Endodermal cell (in vitro differentiated cells): ENCODE measurements at places on chromosomes 6 and 20.
A peak's percentile ranks its signal among the peaks of the same experiment; 100 is the strongest.

DNA sequence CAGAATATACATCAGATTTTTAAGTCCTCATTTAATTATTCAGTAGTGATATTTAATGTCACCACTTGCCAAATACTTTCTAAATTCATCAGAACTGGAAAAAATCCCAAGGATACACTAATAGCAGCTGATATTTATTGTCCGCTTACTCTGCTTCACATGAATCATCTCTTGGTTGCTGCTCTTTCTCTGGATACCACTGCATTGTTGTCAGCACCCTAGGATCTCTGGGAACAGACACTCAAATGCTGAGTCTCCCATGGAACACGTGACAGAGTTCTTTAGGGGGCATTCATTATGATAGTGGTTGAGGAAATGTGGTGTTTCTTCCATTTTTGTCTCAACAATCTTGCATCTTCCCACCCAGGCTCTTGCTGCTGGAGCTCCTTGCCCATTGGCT, 318.0 kb downstream of the RFPL4B start:
- DNase-seq: no peak

DNA sequence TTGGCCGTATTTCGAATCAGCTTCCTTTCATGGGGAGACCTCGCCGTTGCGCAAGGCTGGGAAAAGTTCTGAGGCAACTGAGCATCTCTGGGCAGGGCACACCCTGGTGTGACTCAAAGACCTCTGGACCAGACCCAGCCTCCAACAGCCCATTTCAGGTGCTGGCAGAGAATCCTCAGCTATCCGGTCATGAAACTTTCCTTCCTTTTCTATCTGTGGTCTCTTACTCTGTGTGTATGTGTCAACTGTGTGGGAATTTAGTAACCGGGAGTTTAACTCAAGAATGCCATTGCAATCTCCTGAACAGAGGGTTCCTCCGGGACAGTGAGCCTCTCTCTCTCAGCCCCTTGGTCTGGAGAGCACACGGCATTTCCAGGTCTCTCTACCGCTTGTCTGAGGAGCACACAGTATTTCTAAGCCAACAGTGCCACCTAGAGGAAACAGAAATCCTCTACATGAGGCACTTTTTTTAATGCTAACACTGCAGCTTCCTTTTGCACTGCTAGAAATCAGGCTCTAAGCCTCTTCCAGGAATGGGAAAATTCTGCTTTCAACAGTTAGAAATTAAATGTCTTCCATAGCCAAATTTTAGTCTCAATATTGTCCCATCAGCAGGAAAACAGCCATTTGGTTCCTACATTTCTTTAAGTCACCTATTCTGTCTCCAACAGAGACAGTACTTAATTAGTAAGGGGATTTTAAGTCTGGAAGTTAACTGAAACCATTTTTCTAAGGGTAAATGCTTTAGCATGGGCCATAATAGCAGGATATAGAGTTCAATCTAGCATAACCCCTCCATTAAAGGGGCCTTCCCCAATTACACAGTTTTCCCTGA, 32.7 kb downstream of the PLN start:
- DNase-seq: peak; percentile 78

- DNase-seq: peak; percentile 44
Measured at GRCh38 chr6:3222506-3223038, 4.9 kb downstream of the TUBB2B start.

DNA sequence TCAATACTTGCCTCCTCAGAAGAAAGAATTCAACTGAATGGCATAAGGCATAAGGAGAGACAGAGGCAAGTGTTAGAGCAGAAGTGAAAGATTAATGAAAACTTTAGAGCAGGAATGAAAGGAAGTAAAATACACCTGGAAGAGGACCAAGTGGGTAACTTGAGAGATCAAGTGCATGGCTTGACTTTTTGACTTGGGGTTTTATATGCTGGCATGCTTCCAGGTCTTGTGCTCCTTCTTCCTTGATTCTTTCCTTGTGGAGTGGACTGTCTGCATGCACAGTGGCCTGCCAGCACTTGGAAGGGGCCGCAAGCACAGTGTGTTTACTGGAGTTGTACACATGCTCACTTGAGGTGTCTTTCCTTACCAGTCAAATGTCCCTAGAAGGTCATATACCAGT, 222.1 kb upstream of the UFL1 start:
- no peak for DNase-seq

GRCh38 chr6:27562027-27562410, 89.1 kb upstream of the ZNF184 start:
- no peak for DNase-seq

DNA sequence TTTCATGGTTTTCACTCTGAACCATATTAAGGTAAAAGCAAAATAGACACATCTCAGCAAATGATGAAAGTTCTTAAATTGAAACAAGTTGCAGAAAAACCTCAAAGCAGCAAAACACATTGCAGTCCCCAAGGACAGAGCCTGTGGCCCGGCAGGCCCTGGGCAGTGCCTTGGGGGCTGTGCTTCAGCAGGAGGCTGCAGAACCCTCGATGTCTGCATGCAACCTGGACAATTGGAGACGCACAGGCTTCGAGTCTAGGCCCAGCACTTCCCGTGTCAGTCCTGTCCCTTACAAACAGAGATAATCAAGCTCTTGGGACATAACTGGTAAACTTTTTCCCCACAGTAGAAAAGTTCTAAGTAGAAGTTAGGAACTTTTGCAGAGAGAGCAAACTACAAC, 9.2 kb downstream of the PYGB start:
- DNase-seq: peak; percentile 30

- no peak for DNase-seq
Measured at GRCh38 chr20:42567409-42567808, 622.3 kb downstream of the PTPRT start.

DNA sequence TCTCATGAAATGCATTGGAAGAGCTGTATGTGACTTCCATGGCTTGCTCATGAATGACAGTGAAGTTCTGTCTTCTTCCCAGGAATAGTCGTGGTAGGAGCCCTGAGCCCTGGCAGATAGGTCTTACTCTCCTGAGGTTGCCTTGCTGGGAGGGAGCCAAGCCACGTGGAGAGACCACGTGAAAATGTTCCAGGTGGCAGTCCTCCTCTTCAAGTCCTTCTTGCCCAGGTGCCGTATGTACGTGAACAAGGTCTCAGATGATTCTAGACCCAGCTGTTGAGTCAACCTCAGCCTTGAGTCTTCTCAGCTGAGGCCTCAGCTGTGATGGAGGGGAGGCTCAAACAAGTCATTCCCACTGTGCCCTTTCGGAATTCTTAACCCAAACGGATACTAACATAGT, 192.4 kb upstream of the PRDM1 start:
- no peak for DNase-seq

GRCh38 chr6:105135056-105135455, 44.8 kb downstream of the POPDC3 start:
- DNase-seq: peak; percentile 50

DNA sequence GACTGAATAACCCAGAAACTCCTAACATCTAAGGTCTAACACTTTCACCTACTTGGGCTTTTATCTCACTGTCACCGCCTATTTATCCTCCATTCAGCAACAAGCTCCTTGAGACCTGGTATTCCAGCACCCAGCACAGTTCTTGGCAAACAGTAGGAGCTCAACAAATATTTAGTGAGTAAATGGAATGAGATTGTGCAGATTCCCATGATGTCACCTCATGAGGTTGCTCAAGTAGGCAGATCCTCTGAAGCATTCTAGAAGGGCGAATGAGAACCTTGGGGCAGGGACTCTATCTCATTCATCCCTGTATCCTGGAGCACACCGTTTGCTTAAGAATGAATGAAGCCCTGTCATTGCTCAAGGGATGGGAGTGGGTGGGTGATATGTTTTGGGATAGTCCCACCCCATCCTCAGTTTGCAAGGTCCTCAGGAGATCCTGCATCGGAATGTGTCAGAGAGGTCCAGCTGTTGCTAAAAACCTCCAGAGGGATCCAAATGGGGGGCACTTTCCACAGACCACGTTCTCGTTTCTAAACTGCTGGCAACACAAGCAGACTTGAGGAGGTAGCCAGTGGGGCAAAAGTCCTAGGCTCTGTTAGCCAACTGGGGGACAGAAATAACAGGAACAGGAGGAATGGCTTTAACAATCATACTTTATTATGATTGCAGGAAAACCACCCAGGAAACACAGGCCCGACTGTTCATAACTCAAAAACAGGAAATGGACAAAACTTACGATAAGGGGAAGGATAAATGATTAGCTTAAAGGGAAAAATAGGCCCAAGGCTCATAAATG, 42.0 kb downstream of the EDN1 start:
- DNase-seq: peak; percentile 64

DNA sequence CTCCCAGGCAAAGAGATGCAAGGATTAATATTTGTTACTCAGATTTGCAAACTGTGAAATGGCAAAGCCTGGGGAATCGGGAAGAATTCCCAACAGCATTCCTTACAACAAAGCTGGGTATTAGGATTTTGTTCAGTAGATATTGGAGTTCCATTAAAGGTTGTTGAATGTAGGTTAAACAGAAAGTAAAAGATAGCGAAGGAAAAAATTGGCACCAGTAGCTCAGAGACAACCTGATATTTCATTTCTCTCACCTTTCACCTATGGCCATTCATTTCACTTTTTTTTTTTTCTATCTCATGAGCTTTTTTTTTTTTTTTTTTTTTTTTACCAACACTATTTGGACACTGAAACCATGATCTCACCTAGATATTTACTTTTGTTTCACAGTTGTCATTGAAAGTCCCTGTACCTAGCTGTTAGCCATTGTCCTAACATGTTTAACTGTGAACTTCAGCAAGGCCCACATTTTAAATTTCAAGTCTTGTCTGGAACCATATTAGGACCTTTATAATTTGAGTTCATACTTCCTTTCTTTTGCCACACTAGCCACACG, 552.5 kb downstream of the HAO1 start:
- DNase-seq: no peak

DNA sequence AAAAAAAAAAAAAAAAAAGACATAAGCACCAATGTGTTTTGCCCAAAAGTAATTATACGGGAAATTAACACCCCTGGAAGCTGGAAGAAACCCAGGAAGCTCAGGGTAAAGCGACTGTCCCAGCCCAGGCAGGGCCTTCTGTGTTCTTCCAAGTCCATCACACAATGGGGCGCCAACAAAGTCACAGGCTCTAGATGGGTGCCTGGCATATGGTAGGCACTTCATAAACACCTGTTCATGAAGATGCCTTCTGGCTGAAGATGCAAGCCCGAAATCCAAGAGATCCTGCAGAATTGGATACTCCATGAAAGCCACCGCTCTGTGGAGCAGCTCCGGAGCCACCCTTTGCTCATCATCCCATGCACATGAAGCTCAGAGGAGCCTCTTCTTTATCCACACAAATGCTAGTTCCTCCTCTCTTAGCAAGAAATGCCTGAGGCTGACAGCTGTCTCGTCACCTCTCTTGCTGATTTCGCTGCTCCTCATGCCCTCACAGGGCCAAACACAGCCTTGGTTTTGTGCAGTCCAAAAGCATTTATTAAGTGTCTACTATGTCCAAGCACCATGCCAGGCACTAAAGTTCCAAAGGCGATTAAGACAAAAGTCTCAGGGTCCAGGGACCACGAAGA, 76.6 kb downstream of the TRERF1 start:
- no peak for DNase-seq
